CD14-positive monocyte (primary cell): ENCODE measurements at places on chromosomes 6 and 20. TPM values are rescaled to one million over a fixed set of nuclear protein-coding genes. Genes with fewer than 3 reads are reported as not detected.

GRCh38 chr6:27834384-27834783, 77.8 kb downstream of the OR2B2 start:
- peaks cover 53% of the 10 kb centered on the region for H3K4me1 ChIP-seq
- no peak overlapping the region for H3K27ac ChIP-seq
- H3K36me3 ChIP-seq = no peaks in the 10 kb centered on the region
- no peaks in the 10 kb centered on the region for H3K27me3 ChIP-seq
- no peak for DNase-seq

Gene ARMC2
- 3.1 and 7.4 TPM in 2 replicates for polyA plus RNA-seq

- H3K4me3 ChIP-seq = no peak overlapping the region
- no peaks in the 10 kb centered on the region for H3K27me3 ChIP-seq
- no peaks in the 10 kb centered on the region for H3K4me1 ChIP-seq
- no peak overlapping the region for H3K27ac ChIP-seq
- no peak for DNase-seq
- no peaks in the 10 kb centered on the region for H3K36me3 ChIP-seq
These were observed 27.0 kb downstream of the LAMA4 start for GRCh38 chr6:112227411-112227810.

Gene MEP1A
- 0.10 TPM for polyA plus RNA-seq

- no peaks in the 10 kb centered on the region for H3K4me1 ChIP-seq
- no peak overlapping the region for H3K4me3 ChIP-seq
- no peaks in the 10 kb centered on the region for H3K36me3 ChIP-seq
- DNase-seq = no peak
- no peak overlapping the region for H3K27ac ChIP-seq
- H3K27me3 ChIP-seq = no peaks in the 10 kb centered on the region
These were observed 179.8 kb downstream of the ERMARD start for GRCh38 chr6:169931261-169931660.

GRCh38 chr6:160375561-160375949, 27.4 kb downstream of the SLC22A3 start:
- H3K27ac ChIP-seq = no peak overlapping the region
- no peak overlapping the region for H3K4me3 ChIP-seq
- no peak for DNase-seq
- H3K36me3 ChIP-seq = no peaks in the 10 kb centered on the region
- H3K27me3 ChIP-seq = no peaks in the 10 kb centered on the region
- H3K4me1 ChIP-seq = no peaks in the 10 kb centered on the region
